Anterior cingulate cortex (tissue), 58 donors: ENCODE measurements at places on chromosomes 6 and 20.

DNA sequence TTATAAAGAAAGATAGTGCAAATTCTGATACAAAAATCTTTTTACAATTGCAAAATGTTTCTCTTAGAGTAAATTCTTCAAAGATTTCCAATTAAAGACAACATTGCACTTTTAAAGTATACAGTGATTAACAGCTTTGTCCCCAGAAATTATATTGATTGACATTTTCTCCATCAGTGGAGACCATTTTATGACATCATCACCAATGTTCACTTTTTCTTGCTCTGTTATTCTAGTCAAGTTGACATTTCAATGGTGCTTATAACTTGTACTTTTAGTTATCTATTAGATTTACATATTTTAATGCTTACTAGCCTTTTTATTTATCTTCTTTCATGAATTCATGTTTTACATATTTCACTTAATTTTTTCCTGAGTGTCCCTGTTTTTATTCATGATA is 524.8 kb downstream of the HAO1 start:
- DNase-seq = no peak

GRCh38 chr6:100261486-100261885 is 203.2 kb downstream of the SIM1 start:
- DNase-seq = no peak

DNA sequence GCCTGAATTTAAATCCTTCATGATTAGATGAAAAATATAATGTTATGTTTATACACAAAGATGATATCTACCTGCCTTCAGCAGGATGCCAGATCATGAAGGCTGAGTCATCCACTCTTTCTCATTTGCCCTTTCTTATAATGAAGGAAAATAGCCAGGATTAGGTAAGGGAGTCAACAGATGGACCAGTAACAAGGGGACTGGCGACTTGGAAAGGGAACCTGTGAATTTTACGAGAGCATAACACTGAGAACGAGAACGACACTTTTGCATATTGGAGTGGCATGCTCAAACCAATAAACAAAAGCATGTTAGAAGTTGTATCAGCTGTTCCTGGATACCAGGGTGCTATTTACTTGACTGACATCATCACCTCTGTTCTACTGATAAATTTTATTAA is 154.0 kb downstream of the LAMP5 start:
- no peak for DNase-seq

- DNase-seq = no peak
These were observed 73.3 kb downstream of the CAP2 start for GRCh38 chr6:17466707-17467106.

DNA sequence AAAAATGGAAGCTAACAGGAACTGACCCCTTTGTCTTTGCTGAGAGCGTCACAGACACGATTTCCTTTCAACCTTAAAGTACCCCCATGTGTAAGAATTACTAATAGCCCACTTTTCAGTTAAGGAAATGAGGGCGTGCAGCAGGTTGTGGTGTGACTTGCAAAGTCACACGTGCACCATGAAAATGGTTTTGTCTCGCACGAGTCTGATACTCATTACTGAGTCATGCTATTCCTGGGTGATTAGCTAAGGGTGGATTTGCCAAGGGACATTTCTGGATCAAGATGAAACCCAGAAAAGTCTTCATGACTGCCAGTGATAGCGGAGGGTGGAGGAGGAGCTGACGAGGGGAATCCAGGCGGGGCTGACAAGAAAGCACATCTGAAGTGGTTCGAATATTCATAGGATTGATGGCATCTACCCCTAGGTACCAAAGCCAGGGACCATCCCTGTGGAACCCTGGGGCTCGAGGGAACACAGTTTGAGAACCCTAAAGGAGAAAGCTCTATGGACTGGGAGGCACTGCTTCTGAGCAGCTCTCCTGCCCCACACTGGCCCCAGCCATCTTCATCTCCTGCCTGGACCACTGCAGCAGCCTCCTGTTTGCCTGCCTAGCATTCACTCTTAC is 12.1 kb upstream of the NFATC2 start:
- DNase-seq = no peak

DNA sequence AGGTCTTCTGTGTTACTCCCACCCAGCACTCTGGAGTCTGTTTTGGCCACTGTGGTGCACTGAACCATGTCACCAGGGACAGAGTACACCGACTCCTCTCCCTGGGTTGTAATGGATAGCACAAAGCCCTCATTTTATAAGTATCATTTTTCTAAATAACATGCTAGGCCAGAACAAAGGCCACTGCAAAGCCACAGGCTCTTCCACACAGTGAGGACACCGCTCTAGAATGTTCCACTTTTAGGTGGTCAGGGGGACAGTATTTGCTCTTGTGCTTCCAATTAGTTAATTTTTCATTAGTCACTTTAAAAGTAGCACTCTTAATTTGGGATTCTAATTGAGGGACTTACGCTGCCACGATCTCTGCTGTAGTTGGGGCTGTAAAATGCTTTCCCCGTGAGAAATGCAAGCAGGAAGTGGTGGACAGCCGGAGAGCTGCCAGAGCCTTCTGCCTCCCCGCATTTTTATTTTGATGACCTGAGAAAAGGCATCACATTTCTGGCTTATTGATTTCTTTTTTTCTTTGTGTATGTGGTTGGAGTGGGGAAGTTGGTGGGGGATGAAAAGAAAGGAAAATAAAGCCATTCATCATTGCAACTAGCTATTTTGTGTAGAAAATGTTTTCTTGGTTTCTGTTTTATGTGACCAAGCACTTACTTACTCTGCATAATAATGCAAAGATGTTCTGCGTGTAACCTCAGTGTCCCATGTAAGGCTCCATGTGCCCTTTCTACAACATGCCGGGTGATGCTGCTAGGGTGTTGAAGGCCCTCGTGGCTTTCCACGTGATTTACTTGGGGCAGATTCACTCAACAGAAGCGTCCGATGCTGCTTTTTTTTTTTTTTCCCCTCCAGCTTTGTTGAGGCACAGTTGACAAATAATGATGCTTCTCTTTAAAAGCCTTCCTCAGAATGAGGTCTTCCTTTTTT is 195.9 kb downstream of the SASH1 start:
- peak; percentile 41 for DNase-seq

GRCh38 chr6:119842191-119842590 is 492.6 kb upstream of the MAN1A1 start:
- no peak for DNase-seq

DNA sequence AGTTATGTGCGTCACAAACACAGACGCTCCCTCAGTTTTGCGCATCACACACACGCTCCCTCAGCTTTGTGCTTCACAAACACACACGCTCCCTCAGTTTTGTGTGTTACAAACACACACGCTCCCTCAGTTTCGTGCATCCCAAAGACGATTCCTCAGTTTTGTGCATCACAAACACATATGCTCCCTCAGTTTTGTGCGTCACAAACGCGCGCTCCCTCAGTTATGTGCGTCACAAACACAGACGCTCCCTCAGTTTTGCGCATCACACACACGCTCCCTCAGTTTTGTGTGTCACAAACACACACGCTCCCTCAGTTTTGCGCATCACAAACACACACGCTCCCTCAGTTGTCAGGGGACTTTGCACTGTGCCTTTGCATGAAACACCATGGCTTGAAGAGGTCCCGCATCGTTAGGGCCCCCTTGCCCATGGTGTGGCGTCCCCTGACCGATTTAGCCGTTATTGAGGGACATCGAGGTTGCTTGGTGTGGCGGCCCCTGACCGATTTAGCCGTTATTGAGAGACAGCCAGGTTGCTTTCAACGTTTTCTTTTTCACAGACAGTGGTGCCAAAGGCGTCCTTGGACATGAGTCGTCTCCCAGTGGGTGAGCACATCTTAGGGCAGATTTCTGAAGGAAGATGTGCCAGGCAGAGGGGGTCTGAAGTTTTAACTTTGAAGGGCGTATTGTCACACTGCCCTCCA is 28.1 kb upstream of the MYT1 start:
- no peak for DNase-seq

GRCh38 chr20:18983796-18984195 is 170.2 kb downstream of the SCP2D1 start:
- no peak for DNase-seq

GRCh38 chr20:25280574-25281535 is 33.0 kb downstream of the PYGB start:
- no peak for DNase-seq

DNA sequence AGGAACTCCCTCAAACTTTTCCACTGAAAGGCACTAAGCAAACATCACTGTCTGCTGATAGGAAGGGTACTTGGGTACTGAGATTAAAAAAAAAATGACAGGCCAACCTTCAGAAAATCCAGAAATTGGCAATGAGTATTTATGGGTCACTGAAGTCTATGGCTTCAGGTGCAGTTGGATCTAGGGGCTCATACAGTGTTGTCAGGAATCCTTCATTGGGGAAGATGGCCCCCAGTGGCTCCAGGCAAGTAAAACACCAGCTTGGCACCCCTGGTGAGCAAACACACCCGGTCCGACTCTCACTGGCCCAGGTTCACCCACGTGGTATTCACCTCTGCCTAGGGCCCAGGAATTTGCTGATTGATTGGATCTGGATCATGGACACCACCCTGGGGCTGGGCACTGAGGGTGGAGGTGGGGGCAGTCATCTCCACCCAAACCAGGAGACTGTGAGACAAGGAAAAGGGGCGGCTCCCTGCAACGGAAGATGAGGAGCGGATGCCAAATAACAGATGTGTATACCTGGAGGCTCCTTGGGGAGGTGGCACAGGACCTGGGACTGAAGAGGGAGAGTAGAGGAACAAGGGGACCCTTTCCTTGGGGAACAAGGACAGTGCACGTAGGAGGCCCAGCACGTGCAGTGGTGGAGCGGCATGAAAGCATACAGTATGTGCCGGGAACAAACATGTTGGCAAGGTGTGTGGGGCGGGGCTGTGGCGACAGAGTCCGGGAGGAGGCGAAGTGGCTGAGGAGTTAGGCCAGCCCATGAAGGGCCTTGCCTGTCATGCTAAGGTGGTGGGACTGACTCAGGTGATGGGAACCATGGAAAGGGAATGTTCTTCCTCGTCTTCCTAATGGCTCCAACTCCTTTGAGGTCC is 4.7 kb downstream of the SLC2A10 start:
- DNase-seq = no peak

DNA sequence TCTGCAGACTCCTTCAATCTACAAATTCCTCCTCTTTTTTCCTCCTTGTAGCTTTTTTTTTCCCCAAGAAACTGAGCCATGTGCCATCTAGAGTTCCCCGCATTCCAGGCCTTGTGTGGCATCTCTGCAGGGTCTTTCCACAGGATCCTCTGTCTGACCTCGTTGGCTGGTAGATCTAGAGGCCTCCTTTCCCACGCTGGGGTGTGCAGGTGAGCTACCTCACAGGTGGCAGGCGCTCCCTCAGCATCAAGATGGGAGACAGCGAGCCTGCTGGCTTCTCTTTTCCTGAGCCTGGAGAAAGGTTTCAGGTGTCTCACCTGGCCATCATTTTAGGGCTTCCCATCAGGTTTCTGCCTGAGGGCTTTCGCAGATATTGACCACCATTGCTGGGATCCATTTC is 9.6 kb upstream of the NELFCD start:
- no peak for DNase-seq

DNA sequence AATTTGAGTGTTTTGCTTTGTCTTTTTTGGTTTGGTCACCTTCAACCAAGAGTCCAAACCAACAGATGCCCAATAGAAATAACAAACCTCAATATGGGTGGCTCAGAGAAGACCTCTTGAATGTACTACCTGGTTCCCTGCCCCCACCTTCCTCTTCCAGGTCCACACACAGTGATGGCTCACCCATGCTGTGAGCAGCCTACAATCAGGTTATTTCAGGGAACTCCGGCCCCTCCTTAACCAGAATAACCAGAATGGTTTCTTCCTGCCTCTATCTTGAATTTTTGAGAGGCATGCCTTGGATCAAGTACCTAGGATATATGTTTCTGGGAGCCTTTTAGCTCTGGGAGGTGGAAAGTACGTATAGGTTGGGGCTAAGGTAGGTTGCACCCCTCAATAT is 327.1 kb upstream of the PRDM1 start:
- no peak for DNase-seq

DNA sequence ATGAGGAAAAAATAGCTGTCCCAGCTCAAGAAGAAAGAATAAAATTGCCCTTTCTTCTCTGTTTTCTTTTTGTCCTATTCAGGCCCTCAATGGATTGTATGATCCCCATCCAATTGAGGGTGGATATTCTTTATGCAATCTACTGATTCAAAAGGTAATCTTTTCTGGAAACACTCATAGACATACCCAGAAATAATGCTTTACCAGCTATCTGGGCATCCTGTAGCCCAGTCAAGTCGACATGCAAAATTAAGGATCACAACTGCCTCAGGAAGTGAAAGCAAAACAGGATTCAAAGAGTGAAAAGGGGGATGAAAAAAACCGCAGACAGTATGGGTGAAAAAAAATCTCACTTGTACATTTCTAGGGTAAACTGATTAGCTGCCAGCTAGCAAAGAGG is 410.1 kb downstream of the TBC1D32 start:
- DNase-seq = no peak
